ENCODE measurements at places on chromosomes 7 and 10.

- DNase-seq = peak; percentile 53
These were observed 73.5 kb downstream of the CRPPA start for GRCh38 chr7:16347827-16348192.

DNA sequence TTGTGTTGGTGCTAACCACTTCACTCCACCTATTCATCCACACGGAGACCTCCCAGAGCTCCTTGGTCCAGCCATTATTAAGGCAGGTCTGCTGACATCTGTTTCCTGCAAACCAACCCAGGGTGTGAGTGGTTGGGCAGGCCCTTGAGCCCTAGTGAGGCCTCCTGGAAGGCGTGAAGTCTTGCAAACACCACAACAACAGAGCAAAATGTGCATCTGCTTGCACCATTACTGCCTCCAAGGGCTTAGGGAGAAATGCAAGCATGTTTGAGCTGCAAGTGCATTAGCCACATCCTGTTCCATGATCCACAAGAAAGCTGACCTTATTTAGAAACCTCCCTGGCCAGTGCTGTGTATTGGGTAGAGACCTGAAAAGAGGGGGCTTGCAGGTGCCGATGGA is 325.5 kb downstream of the GRID1 start:
- no peak for DNase-seq

GRCh38 chr7:23333671-23334246 is 34.6 kb downstream of the MALSU1 start:
- no peak for DNase-seq

- no peak for DNase-seq
These were observed 7.1 kb downstream of the GRM8 start for GRCh38 chr7:127245607-127246006.

GRCh38 chr10:121559326-121560026 is 38.8 kb downstream of the FGFR2 start:
- no peak for DNase-seq

- DNase-seq = no peak
These were observed at the start of gene RAB19 for GRCh38 chr7:140403878-140404564. RAB19 (plus strand) TSS chr7:140404058; CDS start chr7:140407647, 3,589 bp downstream.

DNA sequence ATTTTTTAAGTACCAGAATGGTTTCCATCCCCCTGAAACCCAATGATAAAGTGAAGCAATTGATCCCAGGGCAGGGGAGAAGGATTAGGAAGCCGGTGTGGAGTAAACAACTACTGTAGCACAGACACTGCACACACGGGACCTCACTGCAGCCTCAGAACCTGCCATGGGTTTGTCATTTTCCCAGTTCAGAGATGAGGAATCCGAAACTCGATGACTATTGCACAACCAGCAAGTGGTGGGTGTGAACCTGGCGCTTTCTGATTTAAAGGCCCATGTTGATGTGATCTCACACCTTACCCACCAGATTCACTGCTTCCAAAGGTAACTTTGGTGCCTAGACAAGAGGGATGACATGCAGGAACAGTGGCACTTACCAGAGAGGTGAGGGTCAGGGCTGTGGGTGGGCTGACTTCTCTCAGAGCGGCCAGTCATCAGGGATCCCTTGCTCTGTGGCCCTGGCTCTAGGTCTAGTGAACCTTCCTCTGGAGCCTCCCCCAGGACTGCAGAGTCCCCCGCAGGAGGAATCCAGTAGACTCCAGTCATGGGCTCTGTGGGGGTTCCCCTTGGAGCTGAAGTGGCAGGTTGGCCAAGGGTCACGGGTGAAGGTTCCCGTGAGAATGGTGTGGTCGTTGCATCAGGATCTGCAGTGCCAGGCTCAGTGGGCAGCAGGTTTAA is 62.8 kb downstream of the PKD1L1 start:
- no peak for DNase-seq

DNA sequence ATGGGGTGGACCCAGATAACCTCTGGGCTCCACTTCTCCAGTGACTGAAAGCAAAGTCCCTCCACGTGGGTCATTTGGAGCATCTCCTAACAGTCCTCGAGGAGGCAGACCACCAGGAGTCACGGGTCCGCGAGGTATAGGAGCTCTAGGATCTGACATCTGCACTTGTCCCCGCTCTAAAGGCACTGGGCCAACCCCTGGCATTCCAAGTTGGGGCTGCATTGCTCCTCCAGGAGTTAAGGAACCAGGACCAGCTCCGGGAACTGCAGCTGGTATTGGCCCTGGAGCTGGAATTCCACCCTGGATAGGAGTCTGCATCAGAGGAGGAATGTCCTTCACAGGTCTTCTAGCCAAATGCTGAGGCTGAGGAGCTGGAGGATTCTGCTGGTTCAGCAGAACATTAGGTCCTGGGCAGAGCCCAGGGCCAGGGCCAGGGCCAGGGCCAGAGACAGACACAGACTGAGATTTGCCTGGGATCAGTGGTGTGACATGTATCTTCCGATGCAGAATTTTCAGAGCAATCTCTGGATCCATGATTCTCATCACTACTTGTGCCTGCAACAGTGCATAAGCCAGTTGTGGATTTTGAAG is 827 bp downstream of the CSTF2T start:
- no peak for DNase-seq

GRCh38 chr7:21361413-21362125 is 66.3 kb upstream of the SP4 start:
- no peak for DNase-seq

DNA sequence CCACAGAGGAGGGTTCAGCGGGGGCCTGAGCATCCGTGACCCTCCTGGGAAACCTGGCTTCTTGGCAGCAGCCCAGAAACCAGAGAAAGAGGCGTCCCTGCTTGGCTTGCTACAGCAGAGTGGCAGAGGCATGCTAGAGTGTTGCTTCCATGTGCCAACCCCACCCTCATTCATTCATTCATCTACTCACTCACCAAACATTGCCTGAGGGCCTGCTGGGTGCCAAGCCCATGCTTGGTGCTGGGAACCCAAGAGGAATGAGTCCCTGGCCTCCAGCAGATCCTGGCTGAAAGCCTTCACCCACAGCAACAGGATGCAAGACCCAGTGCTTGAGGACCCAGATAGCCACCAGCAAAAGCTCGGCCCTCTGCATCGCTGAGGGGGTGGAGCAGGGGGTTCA is 129.0 kb downstream of the CDH23 start:
- no peak for DNase-seq

- DNase-seq = no peak
These were observed 13.1 kb downstream of the ADGRA1 start for GRCh38 chr10:133100706-133101415.

DNA sequence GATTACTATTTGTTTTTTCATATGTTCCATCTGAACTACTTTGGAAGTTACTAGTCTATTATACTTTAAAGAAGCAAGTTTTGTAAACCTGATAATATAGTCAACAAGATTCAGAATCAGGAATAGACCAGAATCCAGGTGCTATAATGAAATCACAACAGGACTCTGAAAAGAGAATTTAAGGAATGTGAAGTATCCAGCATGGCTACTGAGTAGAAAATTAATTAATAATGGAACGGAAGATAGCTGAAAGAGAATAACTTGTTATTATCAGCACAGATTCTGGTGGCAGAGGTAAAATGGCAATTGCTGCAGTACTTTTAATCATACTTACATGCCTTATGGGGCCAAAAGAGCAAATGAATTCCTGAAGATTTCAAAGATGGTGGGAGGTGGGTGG is 43.1 kb upstream of the CHCHD3 start:
- no peak for DNase-seq

DNA sequence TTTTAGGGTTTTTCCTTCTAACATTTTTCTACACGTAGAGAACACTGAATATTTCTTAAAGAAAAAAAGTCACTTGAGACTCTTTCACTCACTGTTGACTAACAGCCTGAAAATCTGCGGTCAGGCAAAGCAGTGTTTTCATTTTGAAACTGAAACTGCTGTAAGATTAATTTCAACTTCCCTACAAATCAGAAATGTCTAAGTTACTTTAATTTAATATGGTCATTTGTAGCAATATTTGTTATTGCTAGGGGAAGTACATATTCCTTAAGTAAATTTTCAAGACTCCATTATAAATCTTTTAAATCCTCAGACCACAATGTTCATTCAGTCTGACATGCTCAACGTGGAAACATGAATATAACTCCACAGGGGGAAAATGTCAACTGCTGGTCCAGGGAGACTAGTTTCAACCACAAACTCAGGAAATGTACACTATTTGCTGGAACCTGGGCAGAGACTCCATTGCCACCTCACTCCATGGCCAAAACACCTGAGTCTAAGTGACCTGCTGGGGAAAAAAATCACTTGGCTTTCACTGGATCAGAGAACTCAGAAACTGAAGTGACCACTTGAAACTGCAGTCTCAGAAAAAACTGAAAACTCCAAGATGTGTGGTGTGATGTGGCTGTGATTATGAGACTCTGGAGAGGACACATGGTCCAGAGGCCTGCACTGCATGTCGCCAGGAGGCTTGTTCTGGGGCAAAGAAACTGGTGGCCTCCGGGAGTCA is 161.2 kb downstream of the TAX1BP1 start:
- DNase-seq = no peak

DNA sequence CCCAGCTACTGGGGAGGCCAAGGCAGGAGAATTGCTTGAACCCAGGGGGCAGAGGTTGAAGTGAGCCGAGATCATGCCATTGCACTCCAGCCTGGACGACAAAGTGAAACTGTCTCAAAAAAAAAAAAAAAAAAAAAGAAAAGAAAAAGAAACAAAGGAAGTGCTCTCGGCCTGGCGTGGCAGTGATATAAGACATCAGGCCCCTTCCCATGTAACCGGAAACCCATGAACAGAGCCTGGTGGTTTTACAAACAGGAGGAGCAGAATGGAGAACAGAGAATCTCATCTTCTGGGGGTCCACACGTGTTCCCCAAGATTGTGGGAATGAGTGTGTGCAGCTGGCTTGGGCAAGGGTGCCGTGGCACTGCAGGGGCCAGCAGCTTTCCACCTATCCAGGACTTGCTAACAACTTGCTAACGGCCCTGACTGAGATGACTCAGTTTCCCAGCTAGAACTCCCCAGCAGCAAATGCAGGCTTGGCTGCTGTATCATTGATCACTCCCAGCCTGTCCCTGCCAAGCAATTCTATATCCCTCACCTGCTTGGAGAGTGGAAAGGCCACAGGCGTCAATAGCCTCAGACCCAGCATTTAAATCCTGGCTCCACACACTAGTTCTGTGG is 103.0 kb downstream of the COL26A1 start:
- peak; percentile 35 for DNase-seq

- peak; percentile 4 for DNase-seq
These were observed 51.3 kb upstream of the GPR26 start for GRCh38 chr10:123614888-123615287.

DNA sequence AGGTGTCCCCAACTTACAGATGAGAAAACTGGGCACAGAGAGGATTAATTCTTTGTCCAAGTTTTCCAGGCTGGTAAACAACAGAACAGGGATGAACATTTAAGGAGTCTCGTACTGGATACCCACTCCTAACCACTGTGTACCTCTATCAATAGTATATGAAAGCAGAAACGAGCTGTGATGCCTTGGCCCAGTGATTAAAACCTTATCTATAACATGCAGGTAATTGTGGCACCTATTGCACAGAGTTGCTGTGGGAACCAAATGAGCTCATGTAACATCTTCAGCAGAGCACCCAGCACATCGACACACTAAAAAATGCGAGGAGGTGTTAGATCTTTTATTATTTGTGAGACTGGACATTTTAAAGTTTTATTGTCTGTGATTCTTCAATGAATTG is 1.6 kb downstream of the TMEM273 start:
- DNase-seq = no peak

- no peak for DNase-seq
These were observed 56.8 kb downstream of the CSTF2T start for GRCh38 chr10:51642581-51642980.

GRCh38 chr10:514137-514671 is 175.3 kb downstream of the DIP2C start:
- no peak for DNase-seq

DNA sequence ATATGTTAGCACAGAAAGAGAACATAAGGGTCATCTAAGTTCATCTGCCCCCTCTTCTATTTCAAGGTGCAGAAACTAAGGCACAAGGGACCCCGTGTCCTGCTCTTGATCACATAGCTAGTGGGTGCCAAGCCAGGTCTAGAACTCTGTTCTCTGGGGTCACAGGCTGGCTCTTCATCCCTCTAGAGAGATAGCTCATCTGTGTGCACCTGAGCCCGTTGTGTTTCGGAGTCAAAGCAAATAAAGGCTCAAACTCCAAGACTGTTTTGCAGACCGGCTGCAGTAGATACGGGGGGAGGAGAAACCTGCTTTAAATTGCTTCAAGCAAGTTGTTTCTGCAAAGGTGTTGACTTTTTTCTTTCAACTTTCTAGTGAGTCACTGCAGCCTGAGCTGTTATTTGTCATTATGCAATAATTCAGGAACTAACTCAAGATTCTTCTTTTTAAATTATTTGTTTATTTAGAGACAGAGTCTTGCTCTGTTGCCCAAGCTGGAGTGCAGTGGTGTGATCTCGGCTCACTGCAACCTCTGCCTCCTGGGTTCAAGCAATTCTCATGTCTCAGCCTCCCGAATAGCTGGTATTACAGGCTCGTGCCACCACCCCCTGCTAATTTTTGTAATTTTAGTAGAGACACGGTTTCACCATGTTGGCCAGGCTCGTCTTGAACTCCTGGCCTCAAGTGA is 6.5 kb downstream of the BLVRA start:
- no peak for DNase-seq

DNA sequence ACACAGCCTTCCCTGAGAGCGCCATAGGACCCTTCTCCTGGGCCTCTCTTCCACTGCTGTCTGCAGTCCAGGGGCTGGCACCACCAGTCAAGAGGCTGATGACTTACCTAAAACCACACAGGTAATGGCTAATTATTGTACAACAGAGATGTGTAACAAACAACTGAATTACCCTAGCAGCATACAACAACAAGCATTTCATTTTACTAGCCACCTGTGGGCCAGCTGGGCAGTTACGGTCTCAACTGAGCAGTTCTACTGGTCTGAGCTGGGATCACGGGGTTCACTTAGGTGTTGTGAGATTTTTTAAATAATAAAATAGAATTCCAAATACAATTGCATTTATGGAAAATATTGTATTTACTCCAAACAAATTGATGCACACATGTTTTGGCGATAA is 431.9 kb downstream of the TNS3 start:
- no peak for DNase-seq

DNA sequence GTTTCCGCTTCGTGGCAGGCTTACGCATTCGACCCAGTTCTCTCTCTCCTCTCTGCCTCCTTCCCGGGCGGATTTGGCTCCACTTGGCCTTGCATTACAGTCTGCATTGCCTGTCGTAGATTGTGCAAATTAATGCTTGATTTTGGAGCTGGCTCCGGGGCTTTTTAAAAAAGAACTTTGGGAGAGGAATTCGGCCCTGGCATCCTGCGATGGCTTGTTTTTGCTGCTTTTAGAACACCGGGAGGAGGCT is 767 bp downstream of the EIF4EBP2 start:
- no peak for DNase-seq

DNA sequence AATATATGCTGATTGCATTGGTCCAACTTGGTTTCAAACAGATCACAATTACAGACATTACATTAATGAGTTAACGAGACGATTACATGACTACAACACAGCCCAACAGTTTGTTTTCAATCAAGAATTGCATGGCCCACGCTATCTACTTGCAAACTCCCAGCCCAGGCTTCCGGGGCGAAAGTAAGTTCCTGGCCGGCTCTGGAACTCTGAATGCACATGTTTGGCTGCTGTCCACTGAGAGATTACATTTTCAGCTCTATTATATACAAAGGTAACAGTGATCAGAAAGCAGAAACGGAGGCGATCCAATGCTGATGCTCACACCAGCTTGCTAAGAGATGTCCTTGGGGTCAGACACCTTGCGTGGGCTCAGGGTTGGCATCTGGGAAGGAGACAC is 206.3 kb downstream of the FANK1 start:
- DNase-seq = no peak

GRCh38 chr10:128268015-128268722 is 141.9 kb upstream of the MKI67 start:
- DNase-seq = peak; percentile 18

- DNase-seq = no peak
These were observed 95.5 kb downstream of the FAM204A start for GRCh38 chr10:118246332-118247295.

Data from GDM1 (cell line).